ENCODE measurements at places on chromosomes 4 and X.

DNA sequence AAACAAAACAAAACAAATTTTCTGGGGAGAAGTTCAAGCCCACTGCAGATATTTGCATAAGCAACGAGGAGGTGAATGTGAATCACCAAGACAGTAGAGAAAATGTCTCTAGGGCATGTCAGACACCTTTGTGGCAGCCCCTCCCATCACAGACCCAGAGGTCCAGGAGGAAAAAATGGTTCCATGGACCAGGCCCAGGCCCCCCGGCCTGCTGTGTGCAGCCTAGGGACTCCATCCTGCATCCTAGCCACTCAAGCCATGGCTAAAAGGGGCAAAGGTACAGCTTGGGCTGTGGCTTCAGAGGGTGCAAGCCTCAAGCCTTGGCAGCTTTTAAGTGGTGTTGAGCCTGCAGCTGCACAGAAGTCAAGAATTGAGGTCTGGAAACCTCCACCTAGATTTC lies 54.0 kb downstream of the LPAR4 start:
- no peak for DNase-seq

DNA sequence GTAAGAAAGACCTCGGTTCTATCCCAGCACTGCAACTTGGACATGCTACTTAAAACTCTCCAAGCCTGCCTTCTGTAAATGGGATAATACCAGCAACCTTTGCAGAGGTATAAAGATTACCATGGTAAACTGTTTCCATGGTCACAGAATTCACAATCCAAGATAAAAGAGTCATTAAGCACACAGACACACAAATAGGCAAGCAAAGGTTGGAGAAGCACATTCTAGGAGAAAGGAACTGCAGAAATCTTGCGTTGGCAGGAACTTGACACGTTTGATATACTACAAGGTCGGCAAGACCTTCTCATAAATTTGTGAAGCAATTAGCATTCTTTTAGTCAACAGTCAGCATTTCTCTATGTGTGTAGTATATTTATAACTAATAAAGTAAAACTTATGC lies 12.3 kb upstream of the CHRNA9 start:
- DNase-seq: no peak

- no peak for DNase-seq
These were observed 45.3 kb upstream of the MID1 start for GRCh38 chrX:10665681-10666080.

- DNase-seq: no peak
These were observed 93.6 kb upstream of the RASGEF1B start for GRCh38 chr4:81565142-81565870.
